AG20443 (cell line): ENCODE measurements at places on chromosomes 4 and X.

GRCh38 chr4:41294445-41295062 lies 37.8 kb downstream of the UCHL1 start:
- DNase-seq, result no peak

- peak; percentile 20 for DNase-seq
Measured at GRCh38 chr4:158322109-158322508, 111.8 kb downstream of the TMEM144 start.

- DNase-seq, result no peak
Measured at GRCh38 chr4:93751411-93751810, 77.1 kb upstream of the ATOH1 start.

DNA sequence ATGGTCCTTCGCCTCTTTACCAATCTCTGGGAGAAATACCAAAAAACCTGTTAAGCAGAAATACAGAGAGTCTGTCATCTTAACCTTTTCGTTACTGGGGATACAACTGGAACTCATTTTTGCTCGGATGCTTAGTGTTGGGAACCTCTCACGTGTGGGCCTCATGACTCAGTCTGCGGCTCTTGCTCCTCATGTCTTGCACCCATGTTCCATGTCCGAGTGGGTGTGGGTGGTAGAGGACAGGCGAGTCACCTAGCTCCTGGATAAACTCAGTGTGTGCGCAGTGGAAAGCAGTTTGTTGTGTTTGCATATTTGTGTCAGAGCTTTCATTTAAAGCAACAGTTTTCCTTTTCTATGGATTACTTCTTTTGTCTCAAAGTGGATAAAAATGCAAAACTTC lies 70.6 kb downstream of the TNIP2 start:
- DNase-seq, result no peak

DNA sequence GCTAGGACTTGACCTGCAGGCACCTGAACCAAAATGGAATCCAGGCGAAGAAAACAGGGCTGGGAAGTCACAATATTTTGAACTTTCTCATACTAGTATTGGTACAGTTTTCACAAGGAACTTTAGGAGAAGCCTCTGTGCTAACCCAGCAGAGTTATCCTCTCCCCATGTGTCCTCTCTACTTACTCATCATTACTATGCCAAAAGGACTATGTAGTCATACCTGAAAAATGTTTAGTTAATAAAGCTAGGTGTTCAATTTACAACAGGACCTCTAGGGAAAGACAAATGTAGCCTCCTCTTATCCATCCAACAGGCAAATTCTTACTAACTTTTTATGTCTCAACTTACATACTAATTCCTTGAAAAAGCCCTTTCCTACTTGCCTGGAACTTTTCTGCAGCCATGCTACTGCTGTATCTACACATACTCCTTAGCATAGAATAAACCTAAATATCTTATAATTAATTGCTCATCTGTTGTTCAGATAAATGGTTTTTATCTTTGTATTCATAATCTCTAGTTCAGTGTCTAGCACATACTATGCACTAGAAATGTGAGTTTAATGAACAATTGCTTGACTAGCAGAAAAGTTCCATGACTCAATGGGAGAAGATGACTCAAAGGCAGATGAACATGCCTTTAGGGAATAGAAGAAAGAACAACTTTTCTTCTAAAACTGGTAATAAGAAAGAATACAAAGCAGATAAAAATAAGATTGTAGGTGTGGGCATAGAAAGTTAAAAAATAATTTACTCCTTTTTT lies 215.5 kb upstream of the VEGFC start:
- no peak for DNase-seq

DNA sequence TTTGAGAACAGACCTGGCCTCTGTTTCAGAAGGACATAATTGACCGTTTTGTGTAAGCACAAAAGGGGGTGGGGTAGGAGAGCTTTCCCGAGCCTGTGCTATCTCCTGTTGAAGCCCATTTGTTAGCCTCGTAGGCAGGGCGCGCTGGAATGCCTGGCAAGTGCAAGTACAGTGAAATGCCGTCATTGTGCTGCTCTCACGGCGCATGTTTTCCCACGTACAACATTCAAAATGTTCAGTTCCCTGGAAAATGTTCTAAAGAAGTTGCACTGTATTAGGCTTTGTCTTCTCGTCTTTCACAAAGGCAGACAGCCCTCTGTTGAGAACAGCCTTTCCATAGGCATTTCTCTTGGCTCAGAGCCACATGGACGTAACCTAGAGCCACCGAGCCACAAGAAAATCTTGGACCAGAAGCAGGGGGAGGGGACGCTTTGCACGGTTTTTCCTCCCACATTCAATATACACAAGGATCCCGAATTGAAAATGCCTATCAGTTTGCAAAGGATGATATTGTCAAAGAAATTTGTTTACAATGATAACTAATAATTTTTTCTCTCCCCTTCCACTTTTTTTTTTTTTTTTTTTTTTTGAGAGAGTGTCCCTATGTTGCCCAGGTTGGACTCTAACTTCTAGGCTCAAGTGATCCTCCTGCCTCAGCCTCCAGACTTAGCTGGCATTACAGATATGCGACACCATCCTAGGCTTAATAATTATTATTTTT lies 54.6 kb upstream of the RAPGEF2 start:
- DNase-seq, result peak; percentile 88

- no peak for DNase-seq
Measured at GRCh38 chr4:173590697-173591096, 60.7 kb upstream of the HAND2 start.

GRCh38 chr4:184932343-184932742 lies 85.9 kb upstream of the HELT start:
- DNase-seq, result no peak
